Epithelial cell of alveolus of lung (primary cell): ENCODE measurements at places on chromosomes 5 and 9. TPM values are rescaled to one million over a fixed set of nuclear protein-coding genes. Genes with fewer than 3 reads are reported as not detected.

Gene IFNA5
- not detected in 2 replicates for total RNA-seq

Gene SLC34A3
- total RNA-seq = not detected in 2 replicates

Gene SHC3
- 3.5 and 6.5 TPM in 2 replicates for total RNA-seq

Gene CFAP157
- 0.08 TPM in 1 of 2 replicates, not detected in the other for total RNA-seq

Gene GFI1B
- total RNA-seq = not detected in 2 replicates

Gene P4HA2
- 106 and 242 TPM in 2 replicates for total RNA-seq

Gene SLC46A2
- total RNA-seq = not detected in 2 replicates

Gene GCNT4
- total RNA-seq = 0.32 and 0.65 TPM in 2 replicates

Gene SVEP1
- total RNA-seq = 3.2 and 14.1 TPM in 2 replicates

Gene SIT1
- total RNA-seq = not detected in 2 replicates

Gene FAM169A
- under 0.01 and 0.78 TPM in 2 replicates for total RNA-seq

Gene ENHO
- total RNA-seq = not detected in 2 replicates

Gene CAMK2A
- 0.80 TPM in 1 of 2 replicates, not detected in the other for total RNA-seq

Gene SLC1A3
- total RNA-seq = 4.0 and 12.4 TPM in 2 replicates

Gene TMEM252
- not detected in 2 replicates for total RNA-seq

Gene HTR4
- total RNA-seq = not detected in 2 replicates

Gene TEK
- 3.0 and 3.7 TPM in 2 replicates for total RNA-seq
